ENCODE measurements at places on chromosomes 12 and 14. TPM values are rescaled to one million over a fixed set of nuclear protein-coding genes. Genes with fewer than 3 reads are reported as not detected.

C12orf54 gene
- total RNA-seq: not detected

KRT3 gene
- not detected for total RNA-seq

PDE3A gene
- total RNA-seq: 2.8 TPM

GRCh38 chr12:4044101-4044500 is 170.9 kb upstream of the PARP11 start:
- no peak for DNase-seq

DNA sequence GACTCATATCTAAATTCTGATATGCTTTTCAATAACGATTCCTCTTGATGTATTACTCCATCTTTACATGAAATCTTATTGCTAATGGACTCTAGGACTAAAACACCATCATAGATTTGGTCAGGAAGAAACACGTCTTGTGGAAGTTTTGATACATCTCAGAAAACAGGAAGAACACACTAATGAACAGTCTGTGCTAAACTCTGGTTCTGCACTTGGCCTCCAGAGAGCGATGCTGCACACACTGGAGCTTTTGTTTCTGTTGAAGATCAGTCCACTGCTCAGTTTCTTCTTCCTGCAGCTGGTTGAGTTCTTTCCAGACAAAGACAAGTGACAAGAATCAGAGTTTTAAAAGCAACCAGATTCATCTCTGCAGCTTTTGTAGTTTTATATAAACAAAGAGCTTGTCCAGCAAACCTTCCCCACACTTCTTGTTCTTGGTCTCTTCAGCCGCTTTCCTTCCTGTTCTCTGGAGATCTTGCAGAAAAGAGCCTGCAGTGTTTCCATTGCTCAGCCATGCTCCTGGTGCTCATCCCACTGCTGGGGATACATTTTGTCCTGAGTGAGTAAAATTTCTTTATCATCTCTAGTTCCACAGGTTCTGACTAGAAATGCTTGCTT is 229.1 kb upstream of the OR4E1 start:
- DNase-seq: no peak

- DNase-seq: peak; percentile 37
Measured at GRCh38 chr12:8890313-8891085, 23.8 kb upstream of the PHC1 start.

DNA sequence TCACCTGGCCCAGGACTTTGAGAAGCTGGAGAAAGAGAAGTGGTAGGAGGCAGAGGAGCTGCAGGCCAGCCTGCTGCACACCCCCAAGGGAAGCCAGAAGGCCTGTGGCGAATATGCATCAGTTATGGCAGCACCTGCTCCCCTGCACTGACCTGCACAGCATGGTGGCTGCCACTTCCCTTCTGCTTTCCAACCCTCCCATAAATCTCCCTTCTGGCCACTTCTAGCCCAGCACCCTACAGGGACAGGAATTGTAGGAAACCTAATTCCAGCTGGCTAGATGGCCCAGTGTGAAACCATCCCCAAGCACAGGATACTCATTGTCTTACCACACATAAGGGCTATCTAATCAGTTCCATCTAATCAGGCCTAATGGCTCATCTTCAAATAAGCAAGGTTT is 136.3 kb downstream of the TBX3 start:
- DNase-seq: no peak

DNA sequence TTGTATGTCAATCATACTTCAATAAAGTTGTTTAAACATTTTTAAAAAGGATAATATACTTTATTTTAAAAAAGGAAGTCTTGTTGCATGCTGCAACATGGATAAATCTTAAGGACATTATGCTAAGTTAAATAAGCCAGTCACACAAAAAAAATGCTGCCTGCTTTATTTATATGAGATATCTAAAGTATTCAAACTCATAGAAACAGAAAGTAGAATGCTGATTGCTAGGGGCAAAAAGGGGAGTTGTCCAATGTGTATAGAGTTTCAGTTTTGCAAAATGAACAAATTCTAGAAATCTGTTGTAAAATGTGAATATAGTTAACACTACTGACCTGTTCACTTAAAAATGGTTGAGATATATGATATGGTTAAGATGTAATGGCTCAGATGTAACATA is 8.7 kb downstream of the KLRC4 start:
- DNase-seq: no peak

- peak; percentile 21 for DNase-seq
Measured at GRCh38 chr12:131827961-131828534, at the start of gene MMP17. TSS of gene MMP17 (plus strand) at chr12:131828393. CDS start at chr12:131828495, 102 bp downstream.

Data from thyroid gland (tissue), 4 donors.